ENCODE measurements at places on chromosomes 12 and 14.

GRCh38 chr12:96427269-96427729 is 27.1 kb upstream of the CDK17 start:
- DNase-seq: peak; percentile 37

DNA sequence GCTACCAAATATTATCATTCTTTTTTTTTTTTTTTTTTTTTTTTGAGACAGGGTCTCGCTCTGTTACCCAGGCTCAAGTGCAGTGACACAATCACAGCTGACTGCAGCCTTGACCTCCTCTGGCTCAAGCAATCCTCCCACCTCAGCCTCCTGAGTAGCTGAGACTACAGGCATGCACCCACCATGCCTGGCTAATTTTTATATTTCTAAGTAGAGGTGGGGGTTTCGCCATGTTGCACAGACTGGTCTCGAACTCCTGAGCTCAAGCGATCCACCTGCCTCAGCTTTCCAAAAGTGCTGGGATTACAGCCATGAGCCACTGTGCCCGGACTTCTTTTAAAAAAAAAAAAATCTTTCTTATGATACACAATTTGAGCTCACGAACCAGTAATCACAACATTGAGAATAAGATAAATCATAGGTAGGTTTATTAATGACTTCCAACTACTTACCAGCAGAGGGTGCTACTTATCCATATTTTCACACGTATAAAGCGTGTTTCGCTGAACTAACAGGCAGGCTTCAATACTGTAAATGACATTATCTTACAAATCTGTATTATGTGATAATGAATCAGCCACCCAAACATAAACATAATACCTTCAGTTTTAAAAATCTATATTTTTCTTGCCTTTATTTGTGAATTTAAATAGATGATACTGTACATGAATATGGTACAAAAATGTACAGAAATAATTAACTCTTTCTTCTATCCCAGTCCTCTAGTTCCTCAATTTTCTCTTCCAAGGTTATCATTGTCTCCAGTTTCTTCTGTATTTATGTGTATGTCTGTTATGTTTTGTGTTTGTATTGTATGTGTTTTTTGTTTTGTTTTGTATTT is 42.5 kb upstream of the BCAT1 start:
- DNase-seq: peak; percentile 69

DNA sequence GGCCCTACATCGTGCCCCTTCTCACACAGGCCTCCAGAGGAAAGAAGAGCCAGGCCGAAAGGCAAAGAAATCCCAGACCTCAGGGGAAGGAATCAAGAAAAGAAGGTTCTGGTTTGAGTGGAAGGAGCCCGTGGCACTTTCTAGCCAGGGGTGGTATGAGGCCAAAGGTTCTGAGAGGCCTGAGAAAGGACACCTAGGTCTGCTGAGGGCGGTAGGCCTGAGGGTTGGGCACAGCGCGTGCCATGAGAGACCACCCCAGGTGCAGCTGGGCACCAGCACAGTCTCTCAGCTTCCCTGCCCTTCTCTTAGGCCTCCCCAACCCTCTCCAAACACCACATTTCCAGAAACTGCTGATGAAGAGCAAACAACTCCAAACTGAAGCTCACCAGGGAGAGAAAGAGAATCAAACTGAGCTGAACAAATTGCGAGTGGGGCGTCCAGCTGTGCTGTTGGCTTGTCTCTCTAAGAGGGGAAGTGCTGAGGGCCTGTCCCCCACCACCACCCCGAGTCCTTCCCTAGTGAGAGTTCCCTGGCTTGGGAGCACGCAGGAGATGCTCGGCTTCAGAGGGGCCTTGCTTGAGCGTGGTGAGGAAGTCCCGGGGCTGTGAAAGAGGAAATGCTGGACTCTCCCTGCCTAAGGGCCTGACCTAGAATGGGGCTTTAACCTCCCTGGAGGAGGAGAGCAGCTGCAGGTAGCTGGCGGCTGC is 184.8 kb downstream of the ZFP36L1 start:
- DNase-seq: no peak

DNA sequence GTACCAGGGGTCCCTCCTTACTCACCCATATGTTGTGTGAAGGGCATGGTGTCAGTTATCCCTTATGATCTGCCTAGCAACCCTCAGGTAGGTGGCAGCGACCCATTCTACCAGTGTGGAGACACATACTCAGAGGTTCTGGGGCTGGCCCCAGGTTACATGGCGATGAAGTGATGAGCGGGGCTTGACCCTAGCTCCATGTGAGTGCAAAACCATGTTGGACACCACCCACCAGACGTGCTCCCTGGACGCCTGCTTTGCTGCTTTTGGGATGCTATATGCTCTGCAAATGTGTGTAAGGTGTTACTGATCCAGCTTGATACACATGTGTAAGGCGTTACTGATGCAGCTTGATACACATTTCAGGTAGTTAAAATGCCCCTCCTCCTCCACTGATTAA is 33.3 kb downstream of the EP400 start:
- DNase-seq: no peak

GRCh38 chr14:71377099-71377498 is 469.8 kb downstream of the PCNX1 start:
- no peak for DNase-seq

GRCh38 chr12:28446031-28446430 is 255.8 kb downstream of the CCDC91 start:
- no peak for DNase-seq

DNA sequence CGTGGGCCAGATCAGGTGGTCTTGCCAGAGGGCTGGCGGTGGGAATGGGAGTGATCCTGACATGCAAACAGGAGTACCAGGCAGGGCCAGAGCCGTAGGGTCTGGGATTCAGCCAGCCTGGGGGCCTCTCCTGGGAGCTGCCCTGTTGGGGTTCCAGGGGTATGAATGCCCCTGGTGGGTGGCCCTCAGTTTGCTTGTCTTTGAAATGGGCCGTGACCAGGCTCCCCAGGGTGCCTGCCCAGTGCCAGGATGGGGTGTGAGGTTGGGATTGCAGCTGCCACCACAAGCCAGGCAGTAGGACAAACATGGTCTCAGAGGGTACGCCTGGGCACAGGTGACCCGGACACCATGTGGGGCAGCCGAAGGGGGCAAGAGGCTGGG is 168.8 kb downstream of the KIF26A start:
- no peak for DNase-seq

DNA sequence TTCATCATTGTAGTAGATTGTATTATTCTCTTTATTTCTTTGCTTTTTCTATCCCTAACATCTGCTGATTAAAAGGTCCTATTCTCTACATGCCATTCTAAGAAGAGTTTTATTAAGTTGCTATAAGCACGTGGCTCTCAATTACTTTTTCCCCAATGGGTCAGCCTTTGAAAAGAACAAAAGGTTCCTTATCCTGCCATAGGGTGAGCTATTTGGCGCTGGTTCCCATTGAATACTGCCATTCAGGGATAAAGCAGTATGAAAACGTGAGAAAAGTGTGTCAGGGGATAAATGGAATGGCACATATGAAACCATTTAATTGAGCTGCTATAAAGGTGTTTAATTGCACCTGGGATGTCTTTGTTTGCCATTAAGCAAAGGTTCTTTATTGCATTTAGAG is 80.9 kb downstream of the SYNE2 start:
- DNase-seq: peak; percentile 69

DNA sequence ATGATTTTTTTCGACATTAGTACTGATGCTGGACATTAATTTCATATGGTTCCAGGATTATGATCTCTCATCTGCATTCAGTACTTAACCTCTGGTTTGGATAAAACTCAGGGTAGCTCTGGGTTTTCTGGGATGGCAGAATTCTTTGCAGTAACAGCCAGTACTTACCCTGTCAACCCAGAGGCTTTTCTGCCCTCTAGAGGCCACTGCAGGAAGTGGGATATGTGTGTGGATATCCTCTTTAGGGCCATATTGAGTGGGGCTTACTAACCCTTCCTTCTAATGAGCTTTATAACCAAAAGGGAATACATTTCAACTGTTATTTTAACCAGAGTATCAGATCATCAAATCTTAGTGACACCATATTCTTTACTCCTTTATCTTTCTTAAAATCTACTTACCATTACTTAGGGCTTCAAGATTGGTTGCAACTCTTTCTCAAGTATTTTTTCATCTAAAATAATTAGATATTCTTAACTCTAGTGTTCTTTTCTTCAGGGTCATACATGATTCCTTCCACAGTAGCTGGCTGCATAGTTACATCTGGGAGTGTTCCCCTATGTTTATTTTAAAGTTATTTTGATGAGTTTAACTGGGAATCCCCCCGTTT is 488.0 kb upstream of the STXBP6 start:
- DNase-seq: peak; percentile 29

GRCh38 chr12:116977465-116978380 is 67.0 kb downstream of the FBXW8 start:
- no peak for DNase-seq

- DNase-seq: no peak
Measured at GRCh38 chr12:128554546-128555304, 269.0 kb downstream of the SLC15A4 start.

DNA sequence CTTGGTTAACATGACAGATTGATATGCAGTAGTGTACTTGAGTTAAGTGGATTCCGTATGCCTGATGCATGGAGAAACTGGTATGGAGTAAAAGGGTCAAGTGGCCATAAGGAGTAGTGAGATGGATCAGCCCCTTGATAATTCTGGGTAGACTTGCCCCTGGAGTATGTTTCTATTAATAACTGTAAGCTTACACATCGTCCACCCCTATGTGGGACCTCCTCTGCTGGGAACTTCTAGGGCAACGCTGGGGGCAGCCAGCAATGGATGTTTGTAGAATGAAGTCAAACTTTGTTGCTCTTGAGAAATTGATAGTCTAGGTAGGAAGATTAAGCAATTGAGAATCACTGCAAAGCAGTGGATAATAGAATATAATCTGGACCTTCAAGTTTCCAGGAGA is 3.5 kb downstream of the C12orf75 start:
- no peak for DNase-seq

DNA sequence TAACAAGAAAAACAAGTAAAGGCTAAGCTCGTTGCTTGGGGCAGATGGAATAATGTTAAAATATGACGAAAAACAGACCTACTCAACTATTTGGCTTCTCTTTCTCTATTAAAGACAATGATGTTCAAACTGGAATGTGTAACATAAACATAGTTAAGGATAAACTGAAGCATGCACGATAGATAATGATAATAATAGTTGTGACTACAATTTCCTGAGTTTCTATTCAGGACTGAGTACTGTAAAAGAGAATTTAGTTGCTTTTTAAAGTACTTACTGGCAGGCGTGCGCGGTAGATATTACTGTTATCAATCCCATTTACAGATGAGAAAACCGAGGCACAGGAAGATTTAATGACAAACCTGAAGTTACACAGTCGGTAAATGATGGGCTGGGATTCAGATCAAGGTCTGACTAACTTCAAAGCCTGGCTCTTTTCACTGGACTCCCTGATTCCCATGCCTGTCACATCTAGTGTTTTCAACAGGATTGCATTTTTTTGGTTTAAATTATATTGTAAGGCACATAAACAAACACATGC is 103.0 kb downstream of the CRADD start:
- DNase-seq: no peak

GRCh38 chr14:101082036-101082435 is 178.5 kb upstream of the RTL1 start:
- DNase-seq: no peak

DNA sequence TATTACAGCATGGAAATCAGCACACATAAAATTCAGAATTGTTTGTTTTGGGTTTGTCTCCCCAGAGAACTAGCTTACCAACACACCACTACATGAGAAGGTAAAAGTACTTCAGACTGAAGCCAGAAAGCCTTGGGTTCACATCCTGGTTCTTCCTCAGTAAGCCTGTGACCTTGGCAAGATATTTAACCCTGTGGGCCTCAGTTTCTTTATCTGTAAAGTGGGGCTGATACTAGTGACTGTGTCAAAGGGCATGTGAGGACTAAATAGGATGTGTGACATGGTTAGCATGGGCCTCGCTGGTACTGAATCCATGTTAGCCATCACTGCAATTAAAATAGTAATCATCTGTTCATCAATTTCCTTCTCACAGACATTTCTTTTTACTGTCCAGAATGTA is 366.1 kb downstream of the MED13L start:
- DNase-seq: no peak

GRCh38 chr12:131385313-131386166 is 325.4 kb upstream of the SFSWAP start:
- DNase-seq: no peak

GRCh38 chr14:97625477-97625876 is 828.3 kb downstream of the VRK1 start:
- no peak for DNase-seq

- DNase-seq: peak; percentile 45
Measured at GRCh38 chr12:83826112-83826511, 1086.5 kb downstream of the SLC6A15 start.

DNA sequence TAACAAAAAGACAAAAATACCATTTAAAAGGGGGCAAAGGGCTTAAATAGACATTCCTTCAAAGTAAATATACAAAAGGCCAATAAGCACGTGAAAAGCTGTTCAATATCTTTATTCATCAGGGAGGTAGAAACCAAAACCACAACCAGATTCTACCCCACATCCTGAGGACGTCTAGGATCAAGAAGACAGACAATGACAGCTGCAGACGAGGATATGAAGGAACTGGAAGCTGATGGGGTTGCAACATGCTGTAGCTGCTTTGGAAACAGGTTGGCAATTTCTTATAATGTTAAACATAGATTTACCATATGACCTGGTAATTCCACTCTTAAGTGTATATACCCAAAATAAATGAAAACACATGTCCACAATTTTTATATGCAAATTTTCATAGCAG is 85.1 kb upstream of the C14orf180 start:
- DNase-seq: no peak

GRCh38 chr14:35261774-35262173 is 30.4 kb upstream of the PSMA6 start:
- no peak for DNase-seq

DNA sequence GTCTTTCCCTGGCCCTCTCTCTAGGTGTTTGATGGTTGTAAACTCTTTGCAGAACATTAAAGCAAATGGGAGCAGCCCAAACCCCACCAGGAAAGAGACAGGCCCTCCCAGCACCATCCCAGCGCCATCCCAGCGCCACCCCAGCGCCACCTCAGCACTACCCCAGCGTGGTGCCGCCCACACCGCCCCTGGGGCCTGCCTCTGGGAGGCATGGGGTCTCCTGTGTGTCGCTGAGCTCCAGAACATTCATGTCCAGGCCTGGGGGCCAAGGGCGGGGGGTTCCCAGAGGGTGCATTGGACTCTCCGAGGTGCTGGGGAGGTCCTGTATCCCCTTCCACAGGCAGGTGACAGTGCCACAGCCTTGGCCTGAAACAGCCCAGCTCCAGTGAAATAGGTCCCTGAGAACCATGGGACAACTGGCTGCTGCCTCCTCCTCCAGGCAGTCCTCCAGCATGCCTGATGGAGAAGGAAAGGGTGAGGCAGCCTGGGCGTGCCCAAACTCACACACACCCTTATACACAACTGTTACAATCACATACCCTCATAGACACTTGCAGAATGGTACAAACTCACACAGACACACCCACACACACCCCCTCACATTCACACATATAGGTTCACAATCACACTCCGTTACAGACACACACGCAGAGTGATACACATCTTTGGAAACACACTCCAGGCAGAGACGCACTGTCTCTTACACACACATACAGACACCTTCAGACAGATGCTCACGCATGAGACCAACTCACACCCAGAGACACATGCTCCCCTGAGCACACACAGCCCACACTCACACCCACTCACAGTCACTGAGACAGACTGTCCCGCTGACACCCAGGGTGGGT is 44.4 kb upstream of the NCOR2 start:
- no peak for DNase-seq
